Brain (organoid and tissue), 16 donors: ENCODE measurements at places on chromosomes 4 and X. TPM values are rescaled to one million over a fixed set of nuclear protein-coding genes. Genes with fewer than 3 reads are reported as not detected.

The SHROOM4 gene
- polyA plus RNA-seq = 4.6 TPM

The RASGEF1B gene
- polyA plus RNA-seq = 8.7 TPM

The SRPX2 gene
- 1.5 TPM for polyA plus RNA-seq

The RNF212 gene
- 41.7 TPM for polyA plus RNA-seq

The ZNF157 gene
- polyA plus RNA-seq = 1.6 TPM

The ASMT gene
- polyA plus RNA-seq = not detected

The DUSP9 gene
- 0.81 TPM for polyA plus RNA-seq

The NCAPG gene
- 14.5 TPM for polyA plus RNA-seq

The ATP2B3 gene
- 7.2 TPM for polyA plus RNA-seq

The TLR2 gene
- polyA plus RNA-seq = 0.68 TPM

The MAGEA8 gene
- polyA plus RNA-seq = not detected

The BST1 gene
- polyA plus RNA-seq = 1.7 TPM

The GLRA3 gene
- polyA plus RNA-seq = 0.22 TPM

The ARHGAP6 gene
- 0.44 TPM for polyA plus RNA-seq

The NDST4 gene
- polyA plus RNA-seq = 0.48 TPM

The SYTL4 gene
- 11.0 TPM for polyA plus RNA-seq

The CFAP299 gene
- not detected for polyA plus RNA-seq

The MAGEA11 gene
- polyA plus RNA-seq = not detected

The MMAA gene
- polyA plus RNA-seq = 1.5 TPM

The TEX13D gene
- polyA plus RNA-seq = not detected

The BEX3 gene
- polyA plus RNA-seq = 454 TPM

The ADH1B gene
- polyA plus RNA-seq = 1.1 TPM
